ENCODE measurements at places on chromosomes 4 and X.

- no peaks in the 10 kb centered on the region for H3K4me1 ChIP-seq
- no peaks in the 10 kb centered on the region for H3K36me3 ChIP-seq
- H3K27ac ChIP-seq: no peak overlapping the region
Measured at GRCh38 chr4:101933855-101934254, 143.3 kb downstream of the BANK1 start.

DNA sequence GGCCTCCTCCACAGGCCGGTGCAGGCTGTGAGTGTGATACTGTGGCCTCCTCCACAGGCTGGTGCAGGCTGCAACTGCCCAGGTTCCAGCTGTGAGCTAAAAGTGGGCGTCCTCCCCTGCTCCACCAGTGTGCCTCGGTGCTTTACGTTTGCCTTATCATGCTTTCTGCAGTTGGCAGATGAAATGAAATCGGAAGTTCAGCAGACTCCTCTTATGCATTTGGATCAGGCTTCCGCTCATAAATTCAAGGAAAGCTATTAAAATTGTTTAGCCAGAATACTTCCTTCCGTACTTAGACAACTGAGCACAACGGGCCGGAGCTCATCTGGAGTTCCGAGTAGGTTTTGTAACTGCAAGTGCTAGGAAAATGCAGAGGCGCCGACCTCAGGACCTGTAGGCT lies 12.0 kb downstream of the CYP4V2 start:
- no peaks in the 10 kb centered on the region for H3K4me1 ChIP-seq
- no peaks in the 10 kb centered on the region for H3K27me3 ChIP-seq
- DNase-seq: peak; percentile 20

DNA sequence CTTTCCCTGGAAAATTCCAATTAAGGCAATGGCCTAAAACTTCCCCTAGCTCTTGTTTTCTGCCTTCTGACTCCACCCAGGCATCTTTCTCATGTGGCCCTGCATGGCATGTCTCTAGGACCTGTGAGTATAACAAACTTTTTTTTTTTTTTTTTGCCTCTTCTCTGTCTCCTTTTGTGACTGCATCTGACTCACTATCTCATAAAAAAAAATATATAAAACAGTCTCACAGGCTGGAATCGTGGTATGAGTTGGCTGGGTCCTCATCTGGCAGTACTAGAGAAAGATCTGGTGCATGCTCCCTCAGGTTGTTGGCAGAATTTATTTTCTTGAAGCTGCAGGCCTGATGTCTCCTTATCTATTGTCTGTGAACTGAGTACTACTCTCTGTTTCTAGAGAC lies 313.9 kb downstream of the TECRL start:
- H3K36me3 ChIP-seq: no peaks in the 10 kb centered on the region
- DNase-seq: no peak
- no peak overlapping the region for H3K4me3 ChIP-seq

DNA sequence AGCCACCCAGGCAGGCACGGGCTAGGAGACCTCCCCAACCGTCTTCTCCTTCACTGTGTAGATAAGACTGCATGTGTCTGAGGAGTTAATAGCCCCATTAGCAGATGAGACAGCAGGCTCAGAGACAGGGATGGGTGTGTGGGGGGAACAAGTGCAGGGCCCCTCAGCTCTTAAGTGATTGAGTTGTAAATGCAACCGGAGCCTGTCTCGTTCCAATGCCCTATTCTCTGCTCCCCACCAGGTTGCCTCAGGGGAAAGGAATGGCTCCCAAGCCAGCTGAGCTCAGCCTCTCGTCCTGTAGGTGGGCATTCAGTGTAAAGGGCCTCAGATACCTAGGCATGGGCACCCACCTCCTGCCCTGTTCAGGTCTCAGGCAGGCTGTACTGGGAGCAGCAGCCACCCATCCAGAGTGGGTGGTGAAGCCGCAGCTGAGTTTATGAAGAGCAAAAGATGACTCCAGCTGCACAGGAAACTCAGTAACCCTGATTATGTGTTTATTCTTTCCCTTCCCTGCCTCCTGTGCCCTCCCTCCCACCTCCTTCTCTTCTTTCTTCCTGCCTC lies 87.3 kb downstream of the PJA1 start:
- H3K27ac ChIP-seq: no peak overlapping the region
- no peak overlapping the region for H3K4me3 ChIP-seq
- no peaks in the 10 kb centered on the region for H3K36me3 ChIP-seq
- H3K4me1 ChIP-seq: no peaks in the 10 kb centered on the region

GRCh38 chr4:37567836-37568235 lies 118.3 kb downstream of the RELL1 start:
- H3K4me3 ChIP-seq: no peak overlapping the region
- no peaks in the 10 kb centered on the region for H3K36me3 ChIP-seq
- no peak overlapping the region for H3K27ac ChIP-seq
- H3K4me1 ChIP-seq: no peaks in the 10 kb centered on the region

All from naive thymus-derived CD4-positive, alpha-beta T cell (primary cell).